Activated naive CD4-positive, alpha-beta T cell treated with anti-CD3 and anti-CD28 coated beads for 36 hours (primary cell): ENCODE measurements at places on chromosomes 1 and 21.

GRCh38 chr1:117681093-117681900, 75.4 kb downstream of the TENT5C start:
- no peak for DNase-seq

GRCh38 chr1:238898856-238899255, 487.5 kb upstream of the CHRM3 start:
- no peak for DNase-seq

GRCh38 chr21:44702973-44703730, 6.2 kb downstream of the KRTAP10-12 start:
- DNase-seq, result no peak

GRCh38 chr1:61626816-61627215, 98.1 kb downstream of the TM2D1 start:
- no peak for DNase-seq

DNA sequence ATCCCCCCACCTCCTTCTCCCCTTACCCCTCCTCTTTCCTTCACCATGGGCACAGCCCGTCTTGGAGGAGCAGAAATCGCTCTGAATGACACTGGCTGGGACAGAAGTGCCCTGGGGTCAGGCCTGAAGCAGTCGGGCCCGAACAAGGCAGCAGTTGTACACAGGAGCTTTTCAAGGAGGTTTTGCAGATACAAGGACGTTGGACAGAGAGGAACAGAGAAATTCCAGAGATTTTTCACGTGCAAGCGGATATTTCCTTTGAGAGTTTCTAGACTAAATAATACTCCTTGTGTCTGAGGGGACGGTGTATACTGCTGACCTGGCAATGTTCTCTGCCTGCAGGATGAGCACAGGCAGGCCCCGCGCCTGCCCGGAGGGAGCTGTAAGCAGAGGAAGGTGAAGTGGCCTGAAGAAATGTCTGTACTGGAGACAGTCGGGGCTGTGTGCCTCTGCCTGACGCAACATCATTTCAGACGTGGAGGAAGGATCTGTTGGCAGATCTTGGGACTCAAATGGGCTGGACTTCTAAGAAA, 95.3 kb upstream of the SLC25A33 start:
- DNase-seq, result no peak

DNA sequence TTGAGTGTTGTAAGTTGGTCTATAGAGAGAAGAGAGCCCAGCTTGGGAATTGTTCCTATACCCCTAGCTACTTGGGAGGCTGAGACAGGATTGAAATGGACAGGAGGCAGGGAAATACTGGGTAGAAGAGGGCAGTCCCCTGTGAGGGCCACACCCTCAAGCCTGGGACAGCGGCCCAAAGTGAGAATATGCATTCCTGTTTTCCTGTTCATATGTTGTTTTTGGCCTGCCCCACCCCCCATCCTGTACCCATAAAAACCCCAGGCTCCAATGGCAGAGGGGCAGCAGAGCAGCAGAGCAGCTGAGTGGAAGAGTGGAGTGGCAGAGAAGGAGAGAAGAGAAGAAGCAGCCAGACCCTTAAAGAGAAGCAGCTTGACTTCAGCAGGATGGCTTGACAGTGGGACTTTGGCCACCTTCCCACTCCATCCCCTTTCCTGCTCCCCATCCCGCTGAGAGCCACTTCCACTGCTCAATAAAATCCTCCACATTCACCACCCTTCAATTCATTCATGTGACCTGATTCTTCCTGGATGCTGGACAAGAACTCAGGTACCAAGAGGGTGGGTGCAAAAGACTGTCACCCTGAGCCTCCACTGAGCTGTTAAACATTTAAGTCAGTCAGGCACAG, 70.6 kb upstream of the PUM1 start:
- DNase-seq, result no peak

GRCh38 chr21:28294051-28294450, 698.6 kb downstream of the LTN1 start:
- DNase-seq, result no peak

GRCh38 chr1:91589437-91589836, 88.8 kb downstream of the CDC7 start:
- no peak for DNase-seq

DNA sequence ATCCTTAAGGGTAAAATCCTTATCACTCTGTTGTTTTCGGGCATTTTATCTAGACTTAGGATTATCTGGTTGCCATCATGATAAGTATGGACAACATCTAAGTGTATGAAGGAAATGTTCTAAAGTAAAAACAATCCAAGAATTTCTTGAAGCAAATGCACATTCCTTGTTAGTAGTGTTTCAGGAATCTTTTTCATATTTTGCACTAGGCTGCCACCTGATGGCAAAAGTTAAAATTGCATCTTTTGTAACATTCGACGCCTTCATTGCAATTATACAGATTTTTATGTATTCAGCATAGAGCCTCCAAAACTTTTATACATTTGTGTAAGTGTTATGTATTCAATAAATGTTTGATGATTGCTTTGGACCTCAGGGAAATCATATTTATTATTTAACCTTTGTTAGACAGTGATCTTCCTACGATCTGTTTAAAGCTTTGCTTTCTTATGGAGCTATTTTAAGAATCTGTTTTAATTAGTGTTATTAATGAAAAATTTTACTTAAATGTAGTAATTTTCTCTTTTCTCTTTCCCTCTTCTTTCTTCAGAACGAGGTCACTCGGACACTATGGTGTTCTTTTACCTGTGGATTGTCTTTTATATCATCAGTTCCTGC, 49.4 kb upstream of the KIAA1614 start:
- DNase-seq, result peak; percentile 34
